Gastrocnemius medialis (tissue), 4 donors: ENCODE measurements at places on chromosomes 2 and 18.

GRCh38 chr2:20333738-20334137, 16.9 kb downstream of the PUM2 start:
- peaks cover 34% of the 10 kb centered on the region for H3K4me1 ChIP-seq
- DNase-seq, result no peak
- no peaks in the 10 kb centered on the region for H3K27me3 ChIP-seq
- H3K27ac ChIP-seq, result no peak overlapping the region
- H3K4me3 ChIP-seq, result no peak overlapping the region

DNA sequence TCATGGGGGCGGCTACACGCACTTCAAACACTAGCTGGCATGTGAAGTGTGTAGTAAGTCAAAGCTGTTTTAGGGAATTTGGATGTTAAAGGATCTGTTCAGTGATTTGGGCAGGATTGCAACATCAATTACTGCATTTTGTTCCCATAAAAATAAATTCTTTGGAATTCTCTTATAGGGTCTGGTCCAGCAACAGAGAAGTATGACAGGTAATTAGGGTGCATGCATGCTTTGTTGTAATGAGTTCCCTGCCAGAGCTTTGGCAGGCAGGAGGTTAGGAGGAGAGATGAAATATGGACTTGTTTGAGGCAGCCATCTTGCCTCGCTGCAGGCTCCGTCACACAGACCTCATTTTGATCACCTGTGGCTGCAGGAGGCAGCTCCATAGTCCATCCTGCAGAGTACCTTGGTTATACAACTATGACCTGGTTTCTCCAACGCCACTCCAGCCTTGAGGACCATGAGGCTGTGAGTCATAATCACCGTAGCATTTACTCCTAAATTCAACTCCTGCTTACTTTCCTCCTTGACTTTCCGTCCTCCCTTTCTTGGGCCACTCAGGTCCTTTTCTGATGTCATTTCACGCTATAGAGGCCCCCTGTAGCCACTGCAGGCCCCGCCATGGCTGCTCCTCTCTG, 26.5 kb upstream of the EML4 start:
- DNase-seq, result no peak
- H3K4me3 ChIP-seq, result no peak overlapping the region
- peaks cover 25% of the 10 kb centered on the region for H3K4me1 ChIP-seq
- H3K27ac ChIP-seq, result peak overlapping the region; percentile 38
- no peaks in the 10 kb centered on the region for H3K36me3 ChIP-seq
- no peaks in the 10 kb centered on the region for H3K27me3 ChIP-seq

GRCh38 chr2:65558743-65559142, 126.3 kb upstream of the SPRED2 start:
- no peak for DNase-seq
- H3K27ac ChIP-seq, result no peak overlapping the region
- no peaks in the 10 kb centered on the region for H3K27me3 ChIP-seq
- no peak overlapping the region for H3K4me3 ChIP-seq
- no peaks in the 10 kb centered on the region for H3K4me1 ChIP-seq
- H3K36me3 ChIP-seq, result no peaks in the 10 kb centered on the region

- H3K27ac ChIP-seq, result no peak overlapping the region
- H3K4me3 ChIP-seq, result no peak overlapping the region
- H3K27me3 ChIP-seq, result no peaks in the 10 kb centered on the region
- no peaks in the 10 kb centered on the region for H3K4me1 ChIP-seq
These were observed 416.5 kb upstream of the KCNH7 start for GRCh38 chr2:163255086-163255485.

GRCh38 chr2:48566592-48567310, 36.8 kb downstream of the STON1 start:
- no peak for DNase-seq
- H3K27me3 ChIP-seq, result no peaks in the 10 kb centered on the region
- no peaks in the 10 kb centered on the region for H3K4me1 ChIP-seq
